AG04449 (cell line): ENCODE measurements at places on chromosomes 4 and X.
A peak's percentile ranks its signal among the peaks of the same experiment; 100 is the strongest.

DNA sequence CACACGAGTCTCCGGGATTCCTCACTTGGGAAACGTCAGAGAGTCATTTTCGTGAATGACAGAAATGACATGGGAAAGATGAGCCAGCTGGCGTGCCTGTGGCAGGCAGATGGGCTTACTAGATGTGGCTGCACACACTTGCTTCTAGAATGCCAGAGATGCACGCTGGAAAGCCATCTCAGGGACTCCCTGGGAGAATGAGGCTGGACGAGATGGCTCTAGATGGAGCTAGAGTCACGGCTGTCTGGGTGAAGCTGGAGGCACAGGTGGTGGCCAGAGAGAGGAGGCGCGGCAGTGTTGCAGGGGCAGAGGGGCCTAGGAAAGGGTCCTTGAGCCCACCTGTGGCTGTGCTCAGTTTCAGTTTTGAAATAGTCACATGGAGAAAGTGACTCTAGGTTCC is 26.0 kb downstream of the TKTL1 start:
- DNase-seq = no peak

DNA sequence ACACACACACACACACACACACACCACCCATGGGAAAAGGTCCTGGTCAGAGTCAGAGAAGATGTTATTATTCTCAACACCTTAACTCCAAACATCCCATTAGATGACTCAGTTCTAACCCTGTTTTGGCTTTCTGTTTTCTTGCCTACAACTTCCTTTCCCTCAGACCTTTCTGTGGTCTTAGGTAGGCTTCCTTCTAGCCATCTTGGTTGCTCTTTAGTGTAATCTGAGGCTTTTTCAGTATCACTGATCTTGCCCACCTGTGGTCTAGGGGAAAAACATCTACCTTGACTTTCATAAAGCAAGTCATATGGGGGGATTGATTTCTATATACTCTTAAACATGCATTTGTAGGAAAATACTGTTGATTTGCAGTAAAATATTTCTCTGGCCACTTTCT is 56.9 kb downstream of the ATG4A start:
- DNase-seq = no peak

DNA sequence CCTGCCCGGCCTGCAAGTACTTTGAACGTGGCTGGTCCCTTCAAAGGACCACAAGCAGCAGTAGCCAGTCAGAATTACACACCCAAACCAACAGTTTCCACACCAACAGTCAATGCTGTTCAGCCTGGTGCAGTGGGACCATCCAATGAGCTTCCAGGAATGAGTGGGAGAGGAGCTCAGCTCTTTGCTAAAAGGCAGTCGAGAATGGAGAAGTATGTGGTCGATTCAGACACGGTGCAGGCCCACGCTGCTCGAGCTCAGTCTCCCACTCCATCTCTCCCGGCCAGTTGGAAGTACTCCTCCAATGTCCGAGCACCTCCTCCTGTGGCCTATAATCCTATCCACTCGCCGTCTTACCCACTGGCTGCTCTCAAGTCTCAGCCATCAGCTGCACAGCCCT is 104.4 kb upstream of the MYOZ2 start:
- no peak for DNase-seq

- no peak for DNase-seq
Measured at GRCh38 chr4:98311656-98312055, 50.5 kb downstream of the RAP1GDS1 start.

- no peak for DNase-seq
Measured at GRCh38 chrX:154457491-154458115, 478 bp upstream of the PLXNA3 start.

DNA sequence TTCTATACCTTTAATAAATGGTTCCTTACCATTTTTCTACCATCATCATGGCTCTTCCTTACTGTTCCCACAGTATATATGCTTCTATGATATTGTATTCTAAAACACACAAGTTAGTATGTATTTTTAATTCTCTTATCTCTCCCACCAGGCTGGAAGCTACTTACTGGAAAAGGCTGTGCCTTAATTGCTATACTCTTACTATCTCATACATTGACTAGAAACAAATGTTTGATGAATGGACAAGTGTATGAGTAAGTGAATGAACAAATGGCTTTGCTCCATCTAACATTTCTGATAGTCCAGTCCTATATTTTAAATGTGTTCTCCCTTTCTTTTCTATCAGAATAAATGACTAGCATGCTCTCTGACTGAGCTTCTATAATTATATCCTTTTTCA is 320.8 kb upstream of the RASGEF1B start:
- no peak for DNase-seq

GRCh38 chr4:98939892-98940298 is 11.0 kb upstream of the EIF4E start:
- DNase-seq = no peak

DNA sequence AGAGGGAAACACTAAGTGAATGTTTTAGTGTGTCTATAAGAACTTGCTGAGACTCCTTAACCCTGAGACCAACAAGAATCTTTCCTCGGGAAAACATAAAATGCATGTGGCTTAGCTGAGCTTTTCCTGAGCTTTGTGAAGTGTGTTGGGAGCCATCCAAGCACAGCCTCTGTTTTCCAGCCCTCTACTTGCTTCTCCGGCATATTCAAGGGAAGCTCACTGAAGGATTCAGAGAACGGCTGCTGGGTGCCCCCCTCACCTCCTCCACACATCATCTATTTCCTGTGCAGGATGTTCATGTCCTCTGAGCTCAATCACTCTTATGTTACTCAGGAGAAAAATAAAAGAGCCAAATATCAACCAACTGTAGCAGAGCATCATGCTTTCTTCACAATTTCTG is 492.1 kb downstream of the IL15 start:
- peak; percentile 4 for DNase-seq

DNA sequence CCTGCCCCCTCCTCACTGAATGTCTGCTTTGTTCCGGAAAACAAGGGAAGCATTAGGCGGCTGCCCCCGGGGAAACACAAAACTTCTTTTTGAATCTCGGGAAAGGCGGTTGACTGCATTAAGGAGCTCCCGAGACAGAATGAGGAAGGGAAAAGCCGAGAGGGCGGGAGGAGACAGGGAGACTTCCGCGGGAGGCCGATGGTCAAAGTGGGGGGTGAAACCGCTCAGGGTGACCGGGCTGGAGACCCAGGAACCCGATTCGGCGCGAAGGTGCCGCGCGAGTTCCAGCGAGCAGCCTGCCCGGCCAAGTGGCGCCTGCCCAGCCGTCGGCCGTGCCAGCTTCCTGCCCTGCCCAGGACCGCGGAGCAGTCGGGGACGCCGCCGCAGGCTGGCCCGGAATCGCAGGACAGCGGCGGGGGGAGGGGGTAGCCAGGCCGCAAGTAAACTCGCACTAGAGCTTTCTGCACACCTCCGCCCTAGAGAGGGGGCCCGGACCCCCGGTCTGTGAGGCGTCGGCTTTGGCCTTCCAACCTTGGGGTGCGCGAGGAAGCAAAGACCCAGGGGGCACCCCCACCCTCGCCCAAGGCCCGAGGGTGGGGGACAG is 55.1 kb upstream of the BCOR start:
- no peak for DNase-seq

DNA sequence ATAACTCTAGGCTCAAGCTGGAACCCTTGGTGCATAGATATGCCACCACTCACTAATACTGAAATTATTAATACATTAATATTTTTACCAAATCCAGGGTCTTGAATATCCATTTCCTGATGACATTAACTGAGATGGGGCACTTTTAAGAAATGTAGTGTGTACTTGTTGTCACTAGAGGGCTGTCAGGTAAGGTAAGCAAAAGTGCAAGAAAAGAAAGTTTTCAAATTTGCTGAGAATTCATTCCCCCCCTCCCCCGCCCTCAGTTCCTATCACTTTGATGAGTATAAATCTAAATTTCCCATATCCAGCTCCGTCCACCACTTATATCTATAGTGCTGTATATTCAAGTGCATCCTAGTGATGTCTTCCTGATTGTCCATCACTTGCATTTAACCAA is 20.5 kb upstream of the WDR44 start:
- DNase-seq = no peak

DNA sequence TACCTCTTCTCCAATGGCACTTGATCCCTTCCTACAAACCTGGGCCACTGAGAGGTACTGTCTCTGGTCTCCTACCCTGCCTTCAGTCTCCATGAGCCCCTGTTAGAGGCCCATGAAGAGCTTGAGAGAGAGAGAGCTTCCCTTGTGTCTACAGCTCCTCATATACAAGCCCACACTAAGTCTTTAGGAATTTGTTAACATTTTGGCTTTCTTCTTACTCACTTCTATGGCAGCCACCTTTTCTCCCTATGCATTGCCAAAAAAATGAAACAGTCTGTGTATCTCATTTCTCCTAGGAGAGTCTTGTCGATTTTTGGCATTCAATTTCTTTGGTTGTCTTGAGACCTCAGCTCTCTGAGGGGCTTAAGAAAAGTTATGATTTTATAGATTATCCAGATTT is 90.9 kb upstream of the LNX1 start:
- DNase-seq = peak; percentile 54

- no peak for DNase-seq
Measured at GRCh38 chr4:55017406-55017805, 108.0 kb downstream of the KDR start.

DNA sequence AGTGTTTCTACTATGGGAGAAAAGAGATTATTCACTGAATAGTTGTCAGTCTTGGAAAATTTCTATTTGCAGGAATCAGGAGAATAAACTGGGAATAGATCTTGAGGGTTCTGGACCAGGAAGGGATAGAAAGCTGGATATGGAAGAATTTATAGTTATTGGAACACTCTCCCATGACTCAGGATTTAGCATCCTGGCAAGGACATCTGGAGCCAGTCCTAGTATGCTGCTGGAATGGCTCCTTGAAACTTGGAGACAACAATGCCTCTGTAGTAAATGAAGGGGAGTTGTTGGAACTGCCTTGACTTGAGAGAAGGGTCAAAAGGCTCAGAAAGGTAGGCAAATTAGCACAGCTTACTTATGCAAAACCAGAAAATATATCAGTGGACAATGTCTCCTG is 23.5 kb upstream of the THOC2 start:
- DNase-seq = no peak

GRCh38 chr4:10106421-10107039 is 10.1 kb downstream of the WDR1 start:
- DNase-seq = peak; percentile 93

GRCh38 chr4:117640836-117641235 is 393.4 kb upstream of the NDST3 start:
- no peak for DNase-seq

GRCh38 chrX:109795682-109796081 is 62.6 kb upstream of the ACSL4 start:
- DNase-seq = no peak

- no peak for DNase-seq
Measured at GRCh38 chrX:30821116-30821515, 67.9 kb downstream of the TAB3 start.
